Fibroblast of the aortic adventitia (primary cell): ENCODE measurements at places on chromosomes 7 and 10. TPM values are rescaled to one million over a fixed set of nuclear protein-coding genes. Genes with fewer than 3 reads are reported as not detected.

DNA sequence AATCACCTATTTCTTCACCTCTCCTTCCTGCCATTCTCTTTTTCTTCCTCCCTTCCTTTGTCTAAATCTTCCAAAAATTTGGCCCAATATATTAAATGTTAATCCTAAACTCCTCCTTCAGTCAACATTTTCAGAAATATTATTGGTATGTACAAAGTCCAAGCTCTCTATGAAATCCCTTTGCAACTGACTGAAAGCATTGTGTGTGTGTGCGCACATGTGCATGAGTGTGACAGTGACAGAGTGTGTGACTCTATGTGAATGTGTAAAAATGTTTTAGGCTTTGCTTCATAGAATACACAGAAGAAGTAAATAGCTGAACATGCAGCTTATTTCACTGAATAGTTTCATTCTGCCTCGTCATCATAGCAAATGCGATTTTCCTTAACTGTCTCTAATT lies 7.0 kb downstream of the GPAM start:
- no peak for DNase-seq

DNA sequence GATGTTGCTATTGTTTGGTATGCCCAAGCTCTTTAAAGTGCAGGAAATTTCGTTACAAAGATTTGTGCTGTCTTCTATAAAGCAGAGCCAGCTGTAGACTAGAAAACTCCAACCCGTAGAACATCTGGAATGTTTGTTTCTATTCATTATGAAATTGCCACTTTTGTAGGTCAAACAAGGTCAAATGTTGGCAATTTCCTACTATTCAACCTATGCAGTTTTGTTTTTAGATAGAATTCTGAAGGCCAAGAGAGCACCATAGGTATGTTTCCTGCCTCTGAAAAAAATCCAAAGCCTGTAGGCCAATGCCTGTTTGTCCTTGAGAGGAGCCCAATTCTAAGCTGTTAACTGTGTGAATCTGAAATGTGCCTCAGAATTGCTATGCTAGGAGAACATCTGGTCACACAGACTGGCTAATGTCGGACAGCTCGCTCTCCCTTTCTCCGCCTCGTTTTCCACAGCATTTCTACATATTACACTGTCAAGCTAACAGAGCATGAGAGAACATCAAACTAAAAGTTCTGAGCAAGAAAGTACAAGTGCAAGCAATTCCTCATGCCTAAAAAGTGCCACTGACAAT lies 267.2 kb upstream of the LRGUK start:
- no peak for DNase-seq

GRCh38 chr7:7395785-7396184 lies 139.9 kb downstream of the COL28A1 start:
- DNase-seq, result no peak

- peak; percentile 44 for DNase-seq
Measured at GRCh38 chr10:53601260-53601875, 828.8 kb upstream of the MBL2 start.

The OIT3 gene
- total RNA-seq, result not detected in 2 replicates

The YWHAG gene
- total RNA-seq, result 112 and 115 TPM in 2 replicates

The SUN1 gene
- 202 and 211 TPM in 2 replicates for total RNA-seq
